ENCODE measurements at places on chromosomes 5 and 9.
A peak's percentile ranks its signal among the peaks of the same experiment; 100 is the strongest.

- DNase-seq: no peak
Measured at GRCh38 chr5:35963381-35963843, 25.0 kb upstream of the CAPSL start.

DNA sequence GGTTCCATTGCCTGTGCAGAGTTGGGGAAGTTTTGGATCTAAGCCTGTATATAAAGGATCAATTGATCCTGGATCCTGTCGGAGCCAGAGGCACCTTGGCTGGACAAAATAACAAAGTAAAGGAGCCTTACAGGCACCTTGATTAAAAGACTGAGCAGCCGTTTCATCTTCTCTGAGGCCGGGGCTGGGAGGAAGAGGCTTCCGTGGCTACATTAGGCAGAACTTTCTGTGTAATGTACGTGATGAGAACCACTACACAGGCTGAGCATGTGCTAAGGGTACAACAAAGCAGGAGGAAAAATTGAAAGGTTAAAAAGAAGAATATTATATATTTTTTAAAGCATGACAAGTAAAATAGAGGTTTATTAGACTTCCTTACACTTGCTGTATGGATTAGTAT, 37.0 kb downstream of the IL31RA start:
- no peak for DNase-seq

DNA sequence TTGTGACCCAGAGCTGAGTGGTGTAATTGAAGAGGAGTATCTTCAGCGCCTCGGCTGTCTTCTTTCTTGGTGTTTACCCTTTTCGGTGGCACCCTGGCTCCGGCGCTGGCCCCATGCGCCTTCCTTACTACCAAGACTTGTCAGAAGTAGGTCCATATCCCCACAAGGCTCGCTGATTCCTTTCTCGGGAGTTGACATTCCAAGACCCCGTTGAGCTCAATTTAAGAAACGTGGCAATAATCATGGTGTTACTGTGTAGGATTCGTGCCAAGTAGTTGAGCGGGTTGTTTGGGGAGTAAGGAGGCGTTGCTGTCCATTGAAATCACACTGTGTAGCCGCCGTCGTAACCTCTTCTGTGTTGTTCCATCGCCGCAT, 795 bp downstream of the NDUFAF2 start:
- peak; percentile 54 for DNase-seq

GRCh38 chr9:114290561-114290986, 32.3 kb upstream of the ORM1 start:
- DNase-seq: no peak

- DNase-seq: peak; percentile 32
Measured at GRCh38 chr5:151448038-151448985, 909 bp downstream of the SLC36A1 start.

GRCh38 chr5:32297181-32298058, 15.3 kb downstream of the MTMR12 start:
- peak; percentile 47 for DNase-seq

DNA sequence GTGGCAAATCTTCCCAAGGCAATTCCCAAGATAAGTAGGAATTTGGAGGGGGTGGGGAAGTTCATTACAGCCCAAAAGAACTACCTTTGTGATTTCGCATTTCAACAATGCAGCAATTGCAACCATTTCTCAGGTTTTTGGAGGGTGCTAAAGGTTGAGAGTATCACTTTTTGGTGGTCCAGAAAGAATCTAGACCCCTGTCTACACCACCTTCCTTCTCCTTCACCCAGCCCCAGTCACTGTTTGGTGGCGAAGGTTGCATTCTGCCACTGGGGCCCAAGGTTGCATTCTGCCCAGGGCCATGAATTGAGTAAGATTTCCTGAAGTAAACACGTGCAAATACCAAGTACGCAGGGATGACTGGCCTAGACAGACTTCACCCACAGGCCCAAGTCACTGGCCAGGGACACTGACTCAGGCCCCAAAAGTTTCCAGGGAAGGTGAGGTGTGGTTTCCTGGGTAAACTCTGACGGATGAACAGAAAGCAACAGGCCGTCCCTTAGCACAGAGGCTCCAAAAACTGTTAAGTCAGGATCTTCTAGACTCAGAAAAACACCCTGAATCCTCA, 5.7 kb downstream of the PDE6A start:
- no peak for DNase-seq

DNA sequence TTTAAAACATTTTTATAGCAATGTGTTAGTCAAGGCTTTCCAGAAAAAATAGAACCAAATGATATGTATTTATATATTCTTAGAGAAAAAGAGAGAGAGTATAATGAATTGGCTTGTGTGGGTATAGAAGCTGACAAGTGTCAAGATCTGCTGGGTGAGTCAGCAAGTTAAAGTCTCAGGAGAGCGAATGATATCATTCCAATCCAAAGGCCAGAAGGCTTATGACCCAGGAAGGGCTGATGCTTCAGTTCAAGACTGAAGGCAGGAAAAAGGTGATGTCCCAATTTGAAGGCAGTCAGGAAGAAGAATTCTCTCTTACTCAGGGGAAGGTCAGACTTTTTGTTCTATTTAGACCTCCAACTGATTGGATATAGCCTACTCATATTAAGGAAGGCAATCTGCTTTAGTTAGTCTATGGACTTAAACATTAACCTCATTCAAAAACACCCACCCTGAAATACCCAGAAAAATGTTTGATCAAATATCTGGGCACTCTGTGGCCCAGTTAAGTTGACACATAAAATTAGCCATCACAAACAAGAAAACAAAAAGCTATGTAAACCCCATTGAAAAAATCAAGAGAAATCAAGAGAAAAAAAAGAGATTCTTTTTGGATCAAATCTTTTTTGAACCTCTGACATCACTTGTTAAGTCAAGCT, 189.6 kb downstream of the PIK3R1 start:
- DNase-seq: no peak
